ENCODE measurements at places on chromosomes 1 and 21.

DNA sequence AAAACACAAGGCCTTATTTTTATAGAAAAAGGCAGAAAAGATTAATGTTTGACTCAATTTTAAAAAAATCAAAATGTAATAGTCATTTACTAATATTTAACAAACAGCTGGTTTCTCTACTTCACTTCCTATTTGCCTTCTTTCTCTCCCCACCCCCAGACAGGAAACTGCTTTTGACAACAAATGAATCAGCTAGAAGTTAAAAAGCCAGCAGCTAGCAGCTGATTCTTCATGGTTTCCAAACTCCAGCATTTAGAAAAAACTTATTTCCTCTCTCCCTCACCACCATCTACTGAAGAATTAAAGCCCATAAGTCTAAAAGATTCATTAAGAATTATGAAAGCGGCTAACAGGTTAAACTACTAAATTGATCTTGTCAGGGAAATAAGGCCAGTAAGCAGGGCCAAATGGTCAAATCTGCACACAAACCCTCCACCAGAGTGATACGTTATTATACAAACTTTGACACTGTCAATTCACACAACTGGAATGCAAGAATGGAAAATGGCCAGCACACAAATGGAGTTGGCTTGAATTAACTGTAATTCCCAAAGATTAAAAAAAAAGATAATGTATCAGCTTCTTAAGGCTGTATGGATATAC lies 4.0 kb downstream of the WDR26 start:
- no peak for DNase-seq

DNA sequence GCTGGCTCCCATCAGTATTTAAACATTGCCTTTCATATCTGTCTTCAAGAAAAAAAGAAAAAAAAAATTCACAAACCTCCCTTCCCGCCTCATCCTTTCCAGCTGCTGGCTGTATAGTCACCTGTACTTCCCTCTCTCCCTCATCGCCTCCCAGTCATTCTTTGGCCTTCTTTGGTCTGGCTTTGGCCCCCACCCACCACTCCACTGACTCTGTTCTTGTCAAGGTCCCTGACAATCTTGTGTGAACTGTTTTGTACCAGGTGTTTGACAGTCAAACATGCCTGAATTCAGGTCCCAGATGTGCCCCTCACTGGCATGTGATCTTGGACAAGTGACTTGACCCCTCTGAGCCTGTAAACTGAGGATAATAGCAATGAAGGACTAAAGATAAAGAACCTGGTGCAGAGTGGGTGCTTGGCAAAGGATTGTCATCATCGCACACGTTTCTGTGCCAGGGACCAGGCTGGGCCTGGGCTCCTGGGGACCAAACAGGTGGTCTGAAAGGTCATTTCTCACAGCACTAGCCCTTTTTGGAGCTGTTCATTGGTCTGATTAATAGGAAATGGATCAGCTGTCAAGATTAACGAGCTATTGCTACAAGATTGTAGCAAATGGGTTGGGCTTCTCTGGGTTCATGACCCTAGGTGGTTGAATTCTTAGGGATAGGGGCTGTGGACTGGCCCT lies 21.5 kb downstream of the PTPRF start:
- no peak for DNase-seq

DNA sequence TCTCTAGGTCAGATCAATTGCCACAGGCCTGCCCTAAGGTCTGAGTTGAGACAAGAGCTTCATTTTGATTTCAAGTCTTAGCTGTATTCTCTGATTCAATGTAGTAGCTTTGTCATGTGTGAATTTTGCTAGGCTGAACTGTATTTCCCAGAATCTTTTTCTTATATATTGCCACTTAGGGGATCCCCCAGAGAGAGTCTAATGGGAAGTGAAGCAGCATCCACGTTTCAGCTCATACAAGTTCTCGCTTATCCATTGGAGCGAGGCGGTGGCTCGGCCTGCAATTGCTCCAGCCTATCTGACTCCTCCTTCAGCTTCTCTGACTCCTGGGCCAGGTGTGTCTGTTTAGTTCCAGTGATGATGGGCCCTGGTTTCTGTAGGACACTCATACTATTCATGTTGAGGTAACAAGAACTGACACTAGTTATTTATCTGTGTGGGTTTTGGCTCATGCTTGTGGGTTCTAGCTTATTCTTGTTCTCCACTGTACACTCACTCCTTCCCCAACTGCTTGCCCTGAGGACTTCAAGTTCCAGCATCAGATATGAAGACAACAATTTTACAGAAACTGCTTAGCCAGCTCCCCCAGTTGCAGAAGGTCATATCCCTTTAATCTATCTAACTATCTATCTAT lies 48.2 kb downstream of the TBX19 start:
- no peak for DNase-seq

GRCh38 chr1:35650416-35650815 lies 9.1 kb upstream of the PSMB2 start:
- no peak for DNase-seq

- DNase-seq = no peak
Observed at GRCh38 chr1:203269654-203270020, 35.7 kb upstream of the BTG2 start.

- DNase-seq = no peak
Observed at GRCh38 chr1:33464552-33464951, 7.9 kb upstream of the ZSCAN20 start.

GRCh38 chr1:105785021-105785420 lies 1271.5 kb upstream of the PRMT6 start:
- DNase-seq = no peak

DNA sequence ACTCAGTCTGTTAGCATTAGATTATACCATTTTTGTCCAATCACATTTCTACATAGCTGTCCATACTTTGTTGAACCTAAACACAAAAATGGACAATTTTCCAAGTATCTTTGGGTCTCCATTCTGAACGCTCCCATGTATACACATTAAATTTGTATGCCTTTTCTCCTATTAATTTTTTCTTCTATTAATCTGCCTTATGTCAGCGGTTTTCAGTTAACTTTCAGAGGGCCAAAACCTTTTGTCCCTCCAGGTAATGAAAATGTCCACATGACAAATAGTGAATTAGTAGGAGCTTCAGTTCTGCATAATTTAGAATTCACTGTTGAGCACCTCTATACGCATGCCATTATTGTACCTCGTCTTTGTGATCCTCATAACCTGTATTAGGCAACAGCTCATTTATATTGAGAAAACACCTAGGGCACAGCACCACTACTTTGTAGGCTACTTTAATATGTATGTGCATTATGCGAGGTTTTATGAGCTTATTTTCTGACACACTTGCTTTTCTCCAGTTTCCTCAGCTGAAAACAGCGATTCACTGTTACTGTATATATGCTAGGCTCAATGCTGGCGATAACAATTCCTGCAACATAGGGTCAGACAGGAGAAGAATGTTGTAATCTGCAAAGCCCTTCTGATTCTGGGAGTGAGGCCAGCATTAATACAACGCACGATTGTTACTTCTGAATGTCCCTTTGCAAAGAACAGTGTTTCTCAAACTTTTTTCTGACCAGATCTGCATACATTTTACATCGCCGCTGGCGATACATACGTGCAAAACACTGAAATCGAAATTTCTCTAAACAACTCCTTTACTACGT lies 1.1 kb upstream of the ABCD3 start:
- no peak for DNase-seq

GRCh38 chr1:205751036-205751651 lies 1.2 kb upstream of the NUCKS1 start:
- no peak for DNase-seq

GRCh38 chr1:20698195-20698910 lies 19.5 kb downstream of the KIF17 start:
- no peak for DNase-seq
